ENCODE measurements at places on chromosomes 1 and 21.

DNA sequence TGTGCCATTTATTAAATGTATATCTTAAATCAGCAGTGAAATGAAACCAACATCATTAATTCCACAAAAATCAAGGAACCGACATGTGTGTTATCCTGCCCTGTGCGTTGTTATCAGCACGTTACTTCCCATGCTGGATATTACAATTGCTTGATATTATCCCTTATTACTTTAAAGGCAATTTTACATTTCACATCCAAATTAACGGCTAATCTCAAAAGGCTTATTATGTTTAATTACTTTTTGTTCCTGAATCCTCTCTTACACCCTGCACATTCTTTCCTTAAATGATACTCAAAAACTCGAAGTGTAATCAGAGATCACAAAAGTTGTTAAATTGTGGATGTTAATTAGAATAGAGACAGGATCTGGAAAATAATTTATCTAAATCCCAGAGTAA is 167.9 kb downstream of the DAB1 start:
- DNase-seq, result no peak

DNA sequence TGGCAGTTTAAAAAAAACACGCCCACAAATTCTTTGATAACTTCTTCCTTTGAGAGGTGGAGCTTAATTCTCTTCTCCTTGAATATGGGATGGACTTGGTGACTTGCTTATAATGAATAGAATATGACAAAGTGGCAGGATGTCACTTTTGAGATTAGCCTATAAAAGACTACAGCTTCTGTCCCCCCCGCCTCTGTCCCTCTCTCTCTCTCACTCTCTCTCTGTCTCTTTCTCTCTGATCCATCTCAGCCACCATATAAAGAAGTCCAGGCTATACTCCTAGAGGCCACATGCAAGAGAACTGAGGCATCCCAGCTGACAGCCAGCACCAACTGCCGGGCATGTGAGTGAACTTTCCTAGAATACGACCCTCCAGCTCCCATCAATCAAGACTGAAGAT is 7.7 kb upstream of the DMBX1 start:
- DNase-seq, result no peak

GRCh38 chr1:146021622-146022402 is at the start of gene HJV:
TSS of gene HJV (minus strand) at chr1:146021735. CDS start at chr1:146020231, 1,504 bp downstream.
- DNase-seq, result no peak

DNA sequence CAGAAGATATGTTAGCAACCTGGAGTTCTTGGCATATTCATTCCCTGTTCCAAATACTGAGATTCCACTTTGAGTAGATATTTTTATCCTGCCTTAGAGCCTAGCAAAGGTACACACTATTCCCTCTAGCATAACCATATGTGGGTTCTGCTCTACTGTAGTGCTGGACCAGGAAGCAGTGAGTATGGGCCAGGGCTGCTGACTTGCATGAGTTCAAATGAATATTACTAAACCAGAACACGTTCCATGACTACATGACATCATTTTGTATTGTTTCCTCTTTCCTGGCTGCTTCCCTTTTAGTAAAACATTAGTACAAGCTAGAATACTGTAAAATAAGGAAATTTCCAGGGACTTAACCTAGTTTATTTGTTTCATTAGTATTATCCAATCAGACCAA is 41.1 kb downstream of the TNFSF18 start:
- no peak for DNase-seq

DNA sequence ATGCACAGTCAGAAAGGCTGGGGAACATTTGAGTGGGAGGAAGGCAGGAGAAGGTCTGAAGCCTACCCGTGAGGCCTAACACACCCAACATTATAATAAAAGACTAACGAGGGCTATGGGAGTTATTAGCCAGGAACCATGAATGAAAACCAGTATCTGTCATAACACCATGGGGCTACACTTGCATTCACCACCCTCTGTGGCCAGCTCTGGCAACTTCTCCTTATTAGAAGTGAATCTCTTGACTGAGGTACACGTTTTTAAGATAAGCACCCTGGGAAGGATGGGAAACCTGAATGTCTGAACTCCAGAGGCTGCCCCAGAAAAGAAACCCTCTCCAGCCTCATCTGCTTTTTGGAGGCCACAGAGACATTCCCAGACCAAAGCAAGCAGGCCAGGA is 204.3 kb upstream of the RAB4A start:
- DNase-seq, result no peak

DNA sequence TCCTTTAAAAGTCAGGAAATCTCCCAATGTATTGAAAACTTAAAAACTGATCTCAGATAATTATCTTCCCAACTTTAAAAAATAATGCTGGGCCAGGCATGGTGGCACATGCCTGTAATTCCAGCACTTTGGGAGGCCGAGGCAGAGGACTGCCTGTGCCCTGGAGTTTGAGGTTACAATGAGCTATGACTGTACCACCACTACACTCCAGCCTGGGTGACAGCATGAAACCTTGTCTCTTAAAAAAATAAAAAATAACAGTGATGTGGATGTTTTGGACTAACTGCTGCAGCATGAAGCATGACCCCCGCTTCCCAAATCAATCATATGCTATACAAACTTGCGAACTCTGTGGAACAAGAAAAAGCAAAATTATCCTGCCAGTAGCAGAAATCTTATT is 186.3 kb downstream of the RERE start:
- DNase-seq, result no peak

GRCh38 chr1:86365896-86366295 is 30.2 kb downstream of the ODF2L start:
- no peak for DNase-seq

DNA sequence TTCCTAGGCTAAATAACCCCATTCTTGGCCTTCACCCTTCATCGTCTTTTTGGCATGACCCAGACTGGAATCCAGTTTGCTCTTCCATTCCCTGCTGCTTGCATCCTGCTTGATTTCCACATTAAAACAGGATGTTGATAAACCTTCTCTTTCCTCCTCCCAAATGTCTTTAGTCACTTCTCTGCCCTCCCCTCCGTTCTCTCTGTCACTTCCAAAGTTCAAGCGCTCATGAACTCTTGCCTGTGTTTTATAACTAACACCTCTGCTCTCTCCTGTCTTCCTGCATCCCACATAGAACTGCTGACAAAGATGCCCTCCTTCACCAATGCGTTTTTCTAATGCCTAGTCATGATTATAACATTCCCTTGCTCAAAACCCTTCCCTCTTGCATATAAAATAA is 65.6 kb upstream of the SLC44A3 start:
- no peak for DNase-seq

DNA sequence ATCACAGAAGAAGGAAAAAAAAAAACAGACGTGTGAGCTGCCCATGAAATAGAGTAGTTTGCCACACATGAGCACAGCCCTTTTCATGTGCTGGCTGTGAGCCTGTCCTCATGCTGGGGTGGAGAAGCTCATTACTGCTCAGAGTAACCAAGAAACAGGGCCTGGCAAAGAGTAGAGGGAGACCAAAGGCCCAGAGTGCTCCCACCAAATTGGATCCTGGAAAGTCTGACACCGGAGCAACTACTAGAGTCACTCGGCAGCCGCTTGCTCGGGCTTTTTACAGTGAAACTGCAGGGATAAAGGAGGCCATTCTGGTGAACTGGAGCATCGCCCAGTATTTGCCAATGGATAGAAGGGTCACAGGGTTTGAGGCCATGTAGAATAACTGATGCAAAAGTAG is 64.4 kb upstream of the BARHL2 start:
- DNase-seq, result no peak

DNA sequence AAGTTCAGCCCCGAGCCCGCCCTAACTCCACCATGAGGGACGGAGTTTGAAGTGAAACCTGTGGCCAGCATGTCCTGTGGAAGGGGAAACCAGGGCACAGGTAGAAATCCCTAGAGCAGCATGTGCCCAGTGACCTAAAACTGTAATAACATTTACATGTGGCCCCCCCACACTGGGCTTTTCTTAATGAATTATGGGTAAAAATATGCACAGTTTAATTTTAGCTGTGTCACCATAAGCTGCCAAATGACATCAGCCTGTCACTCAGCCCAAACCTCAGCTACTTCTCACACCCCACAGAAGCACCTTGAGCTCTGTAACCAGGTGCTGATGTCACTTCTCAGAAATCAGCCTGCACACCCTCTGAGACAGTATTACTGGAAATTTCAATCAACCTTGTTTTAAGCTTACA is 50.0 kb upstream of the SLC19A1 start:
- DNase-seq, result peak; percentile 50

- no peak for DNase-seq
Observed at GRCh38 chr1:244064621-244065020, 13.5 kb downstream of the ZBTB18 start.

GRCh38 chr1:14553711-14554110 is 44.8 kb upstream of the KAZN start:
- DNase-seq, result no peak

GRCh38 chr1:155320252-155320651 is 442 bp upstream of the RUSC1 start:
- DNase-seq, result no peak

DNA sequence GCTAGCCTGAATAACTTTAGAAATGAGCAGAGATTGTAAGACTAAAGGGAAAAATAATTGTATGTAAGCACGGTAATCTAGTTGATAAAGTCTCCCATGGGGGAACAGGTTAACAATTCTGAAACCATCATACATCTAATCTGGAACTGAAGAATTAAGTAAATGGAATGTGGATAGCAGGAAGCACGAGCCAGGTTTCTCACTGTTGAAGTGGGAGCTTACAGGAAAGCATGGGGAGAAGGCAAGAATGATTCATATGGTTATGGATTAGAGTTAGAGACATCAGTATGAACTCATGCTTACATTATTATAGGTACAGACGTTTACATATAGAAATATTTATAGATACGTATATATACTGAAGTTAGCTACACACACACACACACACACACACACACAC is 83.0 kb downstream of the LEPR start:
- DNase-seq, result no peak

- DNase-seq, result no peak
Observed at GRCh38 chr1:177366091-177366490, 195.3 kb downstream of the BRINP2 start.

DNA sequence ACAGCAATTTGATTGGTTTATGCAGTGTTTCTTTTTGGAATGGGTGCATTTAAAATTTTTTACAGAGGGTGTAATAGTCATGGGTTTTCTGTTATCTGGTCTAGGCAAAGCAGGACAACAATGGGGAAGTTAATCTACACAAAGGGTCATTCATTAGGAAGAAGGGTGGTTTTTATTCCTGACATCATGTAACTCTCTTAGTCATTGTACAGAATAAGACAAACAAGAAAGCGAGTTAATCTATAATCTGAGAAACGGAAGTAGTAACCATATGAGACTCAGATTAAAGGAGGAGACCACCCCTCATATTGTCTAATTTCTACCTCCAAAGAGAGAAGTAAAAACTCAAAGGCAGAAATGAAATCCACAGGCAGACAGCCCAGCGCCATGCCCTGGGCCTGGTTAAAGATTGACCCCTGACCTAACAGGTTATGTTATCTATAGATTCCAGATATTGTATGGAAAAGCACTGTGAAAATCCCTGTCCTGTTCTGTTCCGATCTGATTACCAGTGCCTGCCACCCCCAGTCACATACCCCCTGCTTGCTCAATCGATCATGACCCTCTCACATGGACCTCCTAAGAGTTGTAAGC is 10.5 kb upstream of the IFI6 start:
- no peak for DNase-seq

DNA sequence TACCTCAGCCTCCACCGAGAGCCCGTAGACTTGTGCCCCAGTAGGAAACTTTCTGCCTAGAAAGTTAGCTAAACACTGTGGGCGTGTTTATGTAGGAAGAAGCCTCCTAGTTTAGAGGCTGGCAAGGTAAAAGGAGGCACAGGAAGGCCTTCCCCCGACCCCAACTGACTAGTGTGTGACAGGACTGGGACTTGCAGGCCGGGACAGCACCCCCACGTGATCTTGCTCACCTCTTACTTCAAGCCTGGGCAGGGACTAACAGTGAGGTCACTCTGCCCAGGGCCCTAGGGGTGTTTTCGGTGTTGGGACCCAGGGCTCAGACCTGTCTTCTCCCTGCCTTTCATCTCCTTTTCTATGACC is 392 bp upstream of the TAGLN2 start:
- no peak for DNase-seq

GRCh38 chr1:215421744-215422143 is 145.4 kb upstream of the KCTD3 start:
- DNase-seq, result no peak

DNA sequence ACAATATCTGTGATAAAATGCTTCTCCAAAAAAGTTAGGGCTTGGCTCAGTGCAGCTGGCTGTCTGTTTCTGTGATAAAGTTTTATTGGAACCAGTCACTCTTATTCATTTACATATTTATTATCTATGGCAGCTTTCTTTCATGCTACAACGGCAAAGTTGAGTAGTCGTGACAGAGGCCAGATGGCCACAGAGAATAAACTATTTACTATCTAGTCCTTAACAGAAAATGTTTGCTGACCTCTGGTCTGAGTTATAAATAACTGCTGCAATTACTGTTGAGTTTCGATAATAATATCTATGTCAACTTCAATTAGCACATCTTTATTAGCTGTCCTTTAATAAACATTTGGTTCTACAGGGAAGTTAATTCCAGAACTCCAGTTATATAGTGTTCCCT is 180.2 kb upstream of the RUNX1 start:
- DNase-seq, result no peak

DNA sequence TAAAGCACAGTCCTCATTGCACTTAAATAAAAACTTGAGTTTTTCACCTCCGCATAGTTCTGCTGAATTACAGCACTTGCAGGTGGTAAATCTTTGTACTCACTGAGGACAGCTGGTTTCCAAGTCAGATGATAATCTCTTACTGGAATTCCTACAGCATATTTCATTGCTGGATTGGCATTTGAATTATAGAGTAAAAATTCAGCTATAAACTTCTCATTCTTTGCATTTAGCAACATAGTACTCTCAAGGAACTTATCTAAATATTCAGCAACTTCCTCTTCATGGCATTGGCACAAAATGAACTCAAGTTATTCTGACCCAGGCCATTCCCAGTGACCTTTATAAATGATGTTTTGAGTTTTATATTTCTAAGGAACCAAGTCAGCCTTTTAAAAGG is 23.4 kb downstream of the GORAB start:
- DNase-seq, result no peak

GRCh38 chr1:223700942-223701637 is 11.2 kb upstream of the CAPN2 start:
- DNase-seq, result no peak

DNA sequence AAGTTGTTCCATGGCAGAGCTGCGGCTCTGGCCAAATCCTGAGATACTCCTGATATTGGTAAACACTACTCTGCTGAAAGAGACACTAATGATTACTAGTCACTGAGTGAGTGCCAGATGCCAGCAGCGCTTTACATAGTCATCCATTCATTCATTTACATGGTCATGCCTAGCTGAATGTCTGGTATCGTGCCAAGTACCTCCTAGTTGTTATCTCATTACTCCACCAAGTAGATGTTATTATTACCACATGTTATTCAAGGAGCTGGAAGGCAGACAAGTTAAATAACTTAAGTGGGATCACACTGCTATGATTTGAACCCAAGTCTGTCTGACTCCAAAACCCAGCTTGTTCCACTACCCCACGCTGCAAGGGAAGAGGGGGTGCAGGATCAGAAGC is 4.7 kb downstream of the OLFML2B start:
- no peak for DNase-seq
